Aortic smooth muscle cell (primary cell): ENCODE measurements at places on chromosomes 11 and 22. TPM values are rescaled to one million over a fixed set of nuclear protein-coding genes. Genes with fewer than 3 reads are reported as not detected.

FADD gene
- total RNA-seq, result 29.5 and 30.3 TPM in 2 replicates

OR5P2 gene
- not detected in 2 replicates for total RNA-seq

GRK3 gene
- total RNA-seq, result 0.44 and 0.66 TPM in 2 replicates

DGCR6 gene
- total RNA-seq, result 0.19 and 0.40 TPM in 2 replicates

OPCML gene
- total RNA-seq, result 0.06 TPM in 1 of 2 replicates, not detected in the other

TMEM151A gene
- total RNA-seq, result 0.13 and 0.25 TPM in 2 replicates

BDNF gene
- total RNA-seq, result 16.7 and 42.3 TPM in 2 replicates

IL17REL gene
- not detected in 2 replicates for total RNA-seq

ATXN10 gene
- 104 and 154 TPM in 2 replicates for total RNA-seq

HTR3B gene
- total RNA-seq, result not detected in 2 replicates

POU2AF1 gene
- not detected in 2 replicates for total RNA-seq

ANO1 gene
- 3.8 and 16.4 TPM in 2 replicates for total RNA-seq

YPEL1 gene
- 1.3 and 1.4 TPM in 2 replicates for total RNA-seq

CD248 gene
- 21.9 and 23.3 TPM in 2 replicates for total RNA-seq

CHEK1 gene
- 24.6 and 30.5 TPM in 2 replicates for total RNA-seq

KCNJ1 gene
- 0.06 TPM in 1 of 2 replicates, not detected in the other for total RNA-seq

RAB36 gene
- total RNA-seq, result 3.4 and 3.8 TPM in 2 replicates

OR6A2 gene
- 0.13 and 0.19 TPM in 2 replicates for total RNA-seq

FOLR2 gene
- total RNA-seq, result not detected in 2 replicates

APOBEC3C gene
- 8.3 and 12.8 TPM in 2 replicates for total RNA-seq

TRIM29 gene
- total RNA-seq, result 0.13 TPM in 1 of 2 replicates, not detected in the other

ARHGAP8 gene
- not detected in 2 replicates for total RNA-seq

PCF11 gene
- 33.4 and 40.0 TPM in 2 replicates for total RNA-seq

RAB1B gene
- total RNA-seq, result 93.0 and 102 TPM in 2 replicates

SLC25A18 gene
- total RNA-seq, result not detected in 2 replicates

NRGN gene
- 0.40 and 1.1 TPM in 2 replicates for total RNA-seq

OR2AG1 gene
- not detected in 2 replicates for total RNA-seq

HIPK3 gene
- total RNA-seq, result 95.6 and 99.6 TPM in 2 replicates

SPINDOC gene
- 8.2 and 9.4 TPM in 2 replicates for total RNA-seq

OR52R1 gene
- total RNA-seq, result not detected in 2 replicates

CENPM gene
- total RNA-seq, result 16.2 and 28.4 TPM in 2 replicates

CCND1 gene
- 703 and 940 TPM in 2 replicates for total RNA-seq

RIN1 gene
- total RNA-seq, result 19.5 and 25.9 TPM in 2 replicates

KRTAP5-2 gene
- not detected in 2 replicates for total RNA-seq

MS4A14 gene
- not detected in 2 replicates for total RNA-seq

ARHGAP20 gene
- total RNA-seq, result 6.5 and 9.0 TPM in 2 replicates

TRIM51 gene
- not detected in 2 replicates for total RNA-seq

ALDH3B1 gene
- 24.4 and 29.2 TPM in 2 replicates for total RNA-seq

TECTA gene
- 0.40 and 0.44 TPM in 2 replicates for total RNA-seq
